ENCODE measurements at places on chromosomes 2 and 18.
A peak's percentile ranks its signal among the peaks of the same experiment; 100 is the strongest.

GRCh38 chr18:9140381-9140780, 3.8 kb downstream of the ANKRD12 start:
- DNase-seq, result no peak

DNA sequence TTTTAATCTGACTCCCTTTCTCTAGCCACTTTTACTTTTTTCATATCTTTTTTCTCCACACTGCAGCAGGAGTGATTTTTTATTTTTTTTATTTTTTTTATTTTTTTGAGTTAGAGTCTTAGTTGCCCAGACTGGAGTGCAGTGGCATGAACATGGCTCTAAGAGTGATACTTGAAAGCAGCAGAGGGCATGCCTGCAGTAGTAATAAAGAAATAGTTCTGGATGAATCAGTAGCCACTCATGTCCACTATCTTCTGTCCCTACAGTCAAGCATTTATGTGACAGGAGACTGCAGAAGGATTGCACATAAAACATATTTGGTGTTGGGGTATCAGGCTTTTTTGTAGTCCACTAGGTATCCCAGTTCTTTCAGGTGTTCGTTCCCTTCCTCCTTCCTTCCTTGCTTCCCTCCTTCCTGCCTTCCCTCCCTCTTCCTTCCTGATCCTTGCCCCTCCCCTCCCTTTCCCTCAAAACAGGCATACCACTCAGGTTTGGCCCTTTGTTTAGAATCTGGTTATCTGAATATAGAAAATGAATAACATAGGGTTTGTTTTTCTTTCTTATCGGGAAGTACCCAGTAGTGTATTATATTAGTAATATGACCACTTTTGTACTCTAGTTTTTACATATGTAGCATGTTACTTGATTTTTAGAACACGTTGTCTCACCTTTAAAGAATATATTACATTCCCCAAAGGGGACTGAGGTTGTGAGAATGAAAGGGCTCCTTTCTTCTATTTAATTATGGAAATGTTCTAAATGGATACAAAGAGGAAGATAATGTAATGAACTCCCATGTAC, 23.5 kb downstream of the MIB1 start:
- no peak for DNase-seq

DNA sequence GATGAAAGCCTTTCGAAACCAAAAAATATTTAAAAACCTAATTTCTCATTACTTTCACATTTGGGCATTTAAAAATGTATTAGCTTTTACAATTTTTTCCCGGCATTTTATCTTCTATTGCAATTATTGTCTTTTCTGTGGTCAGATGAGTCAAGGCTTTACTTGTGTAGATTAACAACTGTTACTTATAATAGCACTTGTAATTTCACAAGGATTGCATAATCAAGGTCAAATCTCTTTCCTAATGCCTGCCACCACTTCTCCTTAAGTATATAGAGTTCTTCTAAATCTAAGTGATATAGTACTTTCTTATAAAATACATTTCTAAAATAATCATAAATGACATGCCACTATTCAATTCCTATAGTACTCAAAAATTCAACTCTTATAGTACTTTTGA, 67.2 kb downstream of the SLC8A1 start:
- peak; percentile 53 for DNase-seq

DNA sequence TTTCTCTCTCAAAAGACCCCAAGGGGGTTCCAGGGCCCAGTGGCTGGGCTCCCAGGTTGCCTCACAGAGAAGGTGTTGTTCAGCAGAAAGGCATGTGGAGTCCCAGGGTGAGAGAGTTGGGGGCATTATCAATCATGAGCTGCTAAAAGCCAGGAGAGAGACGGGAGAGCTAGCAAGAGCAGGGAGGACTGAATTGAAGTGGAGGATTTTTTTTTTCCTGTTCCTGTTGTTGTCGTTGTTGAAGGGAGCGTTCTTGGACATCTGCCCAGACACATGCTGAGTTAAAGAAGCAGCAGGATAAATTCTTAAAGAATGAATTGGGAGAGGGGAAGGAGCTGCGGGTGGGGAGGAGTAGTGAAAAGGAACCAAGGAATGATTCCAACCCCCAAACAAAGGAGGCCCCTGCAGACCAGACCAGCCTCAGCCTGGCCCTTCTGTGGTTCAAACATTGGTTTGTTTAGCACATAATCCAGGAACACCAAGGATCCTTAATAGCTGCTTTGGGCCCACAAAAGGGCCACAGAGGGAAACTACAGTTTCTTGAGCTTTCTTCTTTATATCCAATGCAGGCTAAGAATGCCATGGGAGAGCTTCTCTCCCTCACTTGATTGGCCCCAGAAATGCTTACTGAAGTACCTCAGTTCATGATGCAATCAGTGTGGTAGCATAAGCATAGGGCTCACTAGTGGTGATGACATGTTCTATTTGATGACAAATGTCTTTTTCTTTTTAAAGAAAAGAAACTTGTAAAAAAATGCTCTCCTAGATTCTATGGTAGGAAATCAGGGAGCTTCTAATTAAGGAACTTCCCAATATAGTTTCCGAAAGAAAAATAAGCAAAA, 146.0 kb downstream of the SETBP1 start:
- peak; percentile 12 for DNase-seq

DNA sequence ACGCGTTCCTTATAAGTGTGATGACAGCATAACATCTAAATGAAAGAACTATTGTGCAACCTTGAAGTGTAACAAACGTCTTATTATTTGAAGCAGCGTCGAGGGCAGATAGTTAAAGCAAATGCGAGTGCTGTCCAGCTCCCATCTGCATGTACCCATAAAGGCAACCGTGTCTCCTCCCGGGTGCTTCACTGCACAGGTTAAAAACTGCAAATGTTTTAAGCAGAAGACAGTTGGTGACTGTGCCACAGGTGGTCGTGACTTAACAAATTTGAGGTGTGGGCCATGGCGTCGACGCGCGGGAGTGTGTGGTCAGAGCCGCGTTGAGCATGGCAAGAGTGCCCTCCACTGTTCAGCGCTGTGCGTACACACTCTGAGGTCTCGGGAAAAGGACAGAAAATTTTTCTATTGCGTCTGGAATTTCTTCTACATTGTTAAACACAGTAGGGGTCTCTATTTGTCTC, 6.4 kb downstream of the SALL3 start:
- DNase-seq, result peak; percentile 70

DNA sequence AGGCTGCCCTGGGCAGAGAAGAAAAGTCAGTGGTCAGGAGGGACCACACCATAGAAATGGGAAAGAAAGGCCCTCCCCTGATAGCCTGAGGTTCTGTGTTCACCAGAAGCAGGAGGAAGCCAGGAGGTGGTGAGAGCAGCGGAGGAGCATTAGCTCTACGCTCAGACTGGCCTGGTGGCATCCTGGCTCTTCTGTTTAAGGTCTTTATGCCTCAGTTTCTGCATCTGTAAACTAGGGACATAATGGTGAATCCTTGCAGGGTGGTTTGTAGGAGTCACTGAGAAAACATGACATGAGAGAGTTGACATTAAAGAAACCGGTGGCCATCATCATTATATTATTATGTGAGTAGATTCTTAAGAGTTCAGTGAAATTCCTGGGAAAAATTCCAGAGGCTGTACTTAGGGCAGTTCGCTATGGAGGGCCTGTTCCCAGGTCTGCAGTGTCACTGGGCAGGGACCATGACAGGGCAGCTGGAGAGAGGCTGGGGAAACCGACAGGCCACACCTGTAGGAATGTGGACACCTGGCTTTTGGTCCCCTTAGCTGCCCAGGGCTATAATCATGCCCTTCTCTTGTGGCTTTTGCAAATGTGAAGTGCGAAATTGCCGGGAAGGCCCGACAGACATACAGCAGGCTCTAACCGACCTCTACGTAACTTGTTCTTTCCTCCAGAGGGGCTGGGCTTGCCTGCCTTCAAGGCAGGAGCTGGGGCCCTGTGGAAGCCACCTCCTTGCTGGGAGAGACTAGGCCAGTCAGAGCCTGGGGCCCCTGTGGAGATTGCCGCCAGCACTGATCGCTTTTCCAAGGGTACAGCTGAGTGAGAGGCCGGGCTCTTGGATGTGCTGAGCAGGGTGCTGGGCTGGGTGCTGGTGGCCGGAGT, 31.0 kb downstream of the GLI2 start:
- no peak for DNase-seq

DNA sequence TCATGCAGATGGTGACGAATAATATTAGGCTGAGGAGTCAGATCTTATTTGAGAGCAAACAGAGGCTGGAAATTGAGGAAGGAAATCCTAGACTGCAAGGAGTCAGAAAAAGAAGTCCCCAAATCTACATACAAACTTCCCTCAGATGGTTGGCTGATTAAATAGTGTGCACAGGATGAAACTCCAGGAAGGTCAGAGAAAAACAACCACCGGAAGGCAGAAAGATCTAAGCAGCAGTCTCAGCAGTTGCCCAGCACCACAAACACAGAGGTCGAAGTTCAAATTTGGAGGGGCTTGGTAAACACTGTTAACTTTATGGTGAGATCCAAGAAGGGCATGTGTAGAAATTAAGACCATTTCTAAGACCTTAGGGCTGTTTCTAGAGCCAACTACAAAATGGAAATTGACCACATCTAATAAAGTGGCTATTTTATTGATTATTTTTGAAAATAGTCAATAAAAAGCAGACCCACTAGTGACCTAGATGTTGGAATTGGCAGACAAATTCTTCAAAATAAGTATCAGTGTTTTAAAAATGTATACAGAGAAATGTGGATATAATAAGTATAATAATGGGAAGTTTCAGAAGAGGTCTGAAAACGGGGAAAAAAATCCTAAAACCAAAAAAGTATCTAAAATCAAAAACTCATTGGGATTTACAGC, 134.8 kb downstream of the GALNT1 start:
- DNase-seq, result peak; percentile 48

DNA sequence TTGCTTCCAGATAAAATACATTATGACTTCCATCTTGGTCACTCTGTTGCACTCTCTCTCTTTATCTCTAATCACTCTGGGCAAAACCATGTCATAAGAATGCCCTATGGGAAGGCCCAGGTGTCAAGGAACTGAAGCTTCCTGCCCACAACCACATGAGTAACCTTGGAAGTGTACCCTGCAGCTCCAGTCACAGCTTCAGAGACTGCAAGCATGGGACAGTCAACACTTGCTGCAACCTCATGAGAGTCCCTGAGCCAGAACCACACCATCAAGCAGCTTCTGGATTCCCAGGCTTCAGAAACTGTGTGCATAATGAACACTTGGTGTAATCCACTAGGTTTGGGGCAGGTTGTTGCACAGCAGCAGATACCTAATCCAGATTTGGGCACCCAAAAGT, 121.1 kb upstream of the BCL2L11 start:
- no peak for DNase-seq

GRCh38 chr2:205713086-205713485, 30.8 kb downstream of the NRP2 start:
- DNase-seq, result no peak

GRCh38 chr2:5561006-5561405, 131.2 kb upstream of the SOX11 start:
- no peak for DNase-seq

GRCh38 chr18:421247-422155, 79.0 kb downstream of the COLEC12 start:
- no peak for DNase-seq

DNA sequence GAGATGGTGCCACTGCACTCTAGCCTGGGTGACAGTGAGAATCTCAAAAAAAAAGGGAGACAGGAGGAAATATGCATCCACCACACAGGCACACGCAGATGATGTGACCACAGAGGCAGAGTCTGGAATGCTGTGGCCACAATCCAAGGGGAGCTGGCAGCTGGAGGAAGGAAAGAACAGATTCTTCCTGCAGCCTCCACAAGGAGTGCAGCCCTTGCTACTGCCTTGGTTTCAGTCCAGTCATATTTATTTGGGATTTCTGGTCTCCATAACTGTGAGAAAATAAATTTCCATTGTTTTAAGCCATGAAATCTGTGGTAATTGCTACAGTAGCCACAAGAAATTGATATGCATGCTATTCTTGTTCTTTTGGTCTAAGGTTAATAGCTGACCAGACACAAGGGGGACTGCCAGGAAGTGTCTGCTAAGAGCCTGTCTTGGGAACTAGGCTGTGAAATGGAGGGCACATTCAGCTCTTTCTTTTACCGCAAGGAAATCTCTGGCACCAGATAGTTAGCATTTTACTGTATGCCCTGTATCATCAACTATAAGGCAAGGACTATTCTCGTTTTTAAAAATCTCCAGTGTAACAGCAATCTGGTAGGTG, 133.1 kb upstream of the SEC11C start:
- DNase-seq, result no peak

- no peak for DNase-seq
Measured at GRCh38 chr18:47075098-47075883, 39.9 kb upstream of the ELOA2 start.

DNA sequence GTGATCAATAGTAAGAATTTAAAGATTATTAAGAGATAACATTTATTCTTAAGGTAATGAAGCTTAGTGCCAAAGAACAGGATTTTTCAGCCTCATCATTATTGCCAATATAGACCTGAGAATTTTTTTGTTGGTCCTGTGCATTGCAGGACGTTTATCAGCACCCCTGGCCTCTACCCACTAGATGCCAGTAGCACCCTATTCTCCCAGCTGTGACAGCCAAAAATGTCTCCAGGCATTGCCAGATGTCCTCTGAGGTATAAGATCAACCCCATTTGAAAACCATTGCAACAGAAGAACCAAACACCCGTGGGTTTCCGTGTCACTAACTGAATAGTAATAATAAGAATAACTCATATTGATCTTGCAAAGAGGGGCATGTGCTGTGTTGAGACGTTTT, 700.0 kb upstream of the SOX11 start:
- DNase-seq, result no peak

DNA sequence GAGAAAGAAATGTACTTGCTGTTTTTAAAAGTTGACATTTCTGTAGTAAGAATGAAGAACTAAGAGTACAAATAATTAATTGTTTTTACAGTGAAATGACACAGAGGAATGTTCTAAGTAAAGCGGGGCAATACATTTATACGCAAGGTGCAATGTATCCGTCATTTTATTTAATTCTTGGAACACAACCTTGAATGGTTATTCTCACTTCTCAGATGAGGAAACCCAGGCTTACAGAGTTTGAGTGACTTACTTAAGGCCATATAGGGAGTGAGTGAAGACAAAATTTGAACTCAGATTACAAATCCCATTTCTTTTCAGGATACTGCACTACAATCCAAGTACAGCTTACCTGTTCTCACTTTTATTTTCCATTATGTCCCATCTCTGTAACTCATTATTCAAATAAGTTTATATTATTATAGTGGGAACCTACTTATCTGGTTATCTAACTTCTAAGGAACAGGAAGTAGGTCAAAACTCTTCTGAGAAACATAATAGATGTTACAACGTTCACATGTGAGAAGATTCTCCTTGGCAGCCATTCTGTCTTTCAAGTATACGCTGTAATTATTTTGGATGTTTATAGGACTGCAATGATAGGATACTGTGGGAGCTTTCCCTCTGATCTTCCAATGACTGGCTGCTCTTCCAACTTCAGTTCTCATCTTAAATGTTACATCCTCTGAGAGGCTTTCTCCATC, 12.3 kb upstream of the STK17B start:
- no peak for DNase-seq

Data from Kasumi-1 (cell line).